ENCODE measurements at places on chromosomes 4 and X. TPM values are rescaled to one million over a fixed set of nuclear protein-coding genes. Genes with fewer than 3 reads are reported as not detected.

ZDHHC15 gene
- total RNA-seq = 14.3 TPM

LGI2 gene
- 2.0 TPM for total RNA-seq

PTCHD1 gene
- 8.6 TPM for total RNA-seq

HS3ST1 gene
- 6.9 TPM for total RNA-seq

NR3C2 gene
- total RNA-seq = 5.7 TPM

HSFX2 gene
- 1.2 TPM for total RNA-seq

SMR3B gene
- total RNA-seq = not detected

ZMAT1 gene
- total RNA-seq = 6.5 TPM

All from frontal cortex (tissue), 4 donors.